ENCODE measurements at places on chromosomes 4 and X.

GRCh38 chrX:114798907-114799306 is 215.0 kb downstream of the HTR2C start:
- H3K4me1 ChIP-seq: no peaks in the 10 kb centered on the region
- no peak overlapping the region for H3K4me3 ChIP-seq
- H3K36me3 ChIP-seq: no peaks in the 10 kb centered on the region

DNA sequence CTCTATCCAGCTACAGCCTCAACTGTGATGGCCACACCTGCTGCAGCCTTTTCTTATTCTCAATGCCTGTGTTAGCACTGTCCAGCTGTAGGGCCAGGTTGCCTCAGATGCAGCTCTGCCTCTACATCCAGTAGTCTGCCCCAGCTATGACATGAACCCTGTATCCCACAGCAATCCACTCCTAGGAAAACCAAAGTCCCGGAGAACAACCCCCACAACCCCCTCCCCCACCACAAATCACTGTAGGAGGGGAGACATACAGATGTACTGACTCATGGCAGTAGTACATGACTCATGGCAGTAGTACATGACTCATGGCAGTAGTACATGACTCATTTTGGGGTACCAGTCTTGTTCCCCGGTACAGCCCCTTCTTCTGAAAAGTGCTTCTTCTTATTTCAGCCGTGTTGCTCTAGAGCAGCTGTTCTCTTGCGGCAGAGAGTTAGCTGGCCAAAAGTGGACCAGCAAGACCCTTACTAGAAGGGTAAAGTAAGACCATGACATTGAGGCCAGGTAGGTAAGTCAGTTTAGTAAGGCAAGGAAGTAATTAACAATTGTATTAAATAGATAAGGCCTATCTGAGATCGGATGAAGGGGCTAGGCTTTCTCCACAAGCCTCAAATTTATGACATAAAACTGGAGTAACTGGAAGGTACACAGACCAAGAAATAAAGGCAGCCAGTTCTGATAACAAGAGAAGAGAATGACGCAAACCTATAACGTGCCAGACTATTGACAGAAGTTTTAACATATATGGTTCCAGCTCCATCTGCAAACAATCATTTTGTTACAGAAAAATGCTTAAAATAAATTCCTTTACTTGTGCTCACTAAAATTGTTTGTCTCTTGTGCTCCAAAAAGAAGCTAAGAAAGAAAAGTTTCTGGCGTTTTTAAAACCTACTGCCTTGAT is 221.4 kb downstream of the TACR3 start:
- H3K27me3 ChIP-seq: no peaks in the 10 kb centered on the region
- H3K27ac ChIP-seq: no peak overlapping the region
- no peak for DNase-seq
- H3K4me3 ChIP-seq: no peak overlapping the region
- no peaks in the 10 kb centered on the region for H3K4me1 ChIP-seq

DNA sequence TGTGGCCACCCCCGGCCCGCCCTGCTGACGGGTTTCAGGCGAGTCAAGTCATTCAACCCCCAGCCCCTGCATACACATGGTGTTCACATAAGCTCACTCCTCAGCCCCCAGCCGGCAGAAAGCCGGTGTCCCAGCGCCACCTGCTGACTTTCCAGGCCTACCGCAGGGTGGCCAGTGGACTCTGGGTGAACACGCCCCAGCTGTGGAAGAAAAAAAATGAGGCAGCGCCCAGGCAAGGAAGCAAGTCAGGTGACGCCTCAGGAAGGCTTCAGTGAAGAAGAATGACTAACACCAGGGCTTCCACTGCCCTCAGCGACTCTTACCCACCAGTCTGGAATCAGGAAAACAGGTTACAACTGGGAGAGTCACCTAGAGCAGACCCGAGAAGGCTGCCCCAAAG is 15.8 kb downstream of the BCAP31 start:
- no peak overlapping the region for H3K27ac ChIP-seq
- DNase-seq: no peak
- no peaks in the 10 kb centered on the region for H3K27me3 ChIP-seq
- H3K4me3 ChIP-seq: no peak overlapping the region
- H3K36me3 ChIP-seq: peaks cover 4% of the 10 kb centered on the region

GRCh38 chrX:46777971-46778810 is 19.3 kb upstream of the SLC9A7 start:
- no peak overlapping the region for H3K27ac ChIP-seq
- DNase-seq: no peak
- no peak overlapping the region for H3K4me3 ChIP-seq
- H3K4me1 ChIP-seq: no peaks in the 10 kb centered on the region
- H3K36me3 ChIP-seq: no peaks in the 10 kb centered on the region
- H3K27me3 ChIP-seq: no peaks in the 10 kb centered on the region

GRCh38 chr4:174369985-174370384 is 86.3 kb downstream of the CEP44 start:
- no peaks in the 10 kb centered on the region for H3K36me3 ChIP-seq
- DNase-seq: no peak
- H3K27ac ChIP-seq: no peak overlapping the region
- no peaks in the 10 kb centered on the region for H3K4me1 ChIP-seq
- no peaks in the 10 kb centered on the region for H3K27me3 ChIP-seq
- H3K4me3 ChIP-seq: no peak overlapping the region

DNA sequence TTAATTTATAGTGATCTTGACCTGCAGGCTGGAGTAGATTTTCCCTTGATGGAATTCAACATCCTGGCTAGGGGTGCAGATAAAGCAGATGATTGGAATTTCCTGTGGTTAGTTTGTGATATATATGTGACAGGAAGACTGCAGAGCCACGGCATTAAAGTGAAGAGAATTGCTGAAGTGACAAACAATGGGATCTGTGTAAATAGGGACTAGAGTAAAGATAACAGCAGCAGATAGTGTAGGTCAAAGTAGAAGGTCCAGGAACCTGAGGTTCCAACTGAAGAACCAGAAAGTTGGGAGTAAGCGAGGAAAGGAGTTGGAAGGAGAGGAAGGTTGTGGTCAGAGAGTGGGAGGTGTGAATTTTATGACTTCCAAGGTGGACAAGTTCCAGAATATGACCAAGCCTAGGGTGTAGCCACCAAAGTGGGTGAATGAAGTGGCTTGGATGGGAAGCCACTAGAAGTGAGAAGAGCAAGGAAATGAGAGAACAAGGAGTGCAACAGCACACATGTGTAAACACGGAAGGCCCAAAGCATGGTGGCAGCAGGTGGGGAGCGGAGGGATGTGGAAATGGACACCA is 325.0 kb downstream of the RAB28 start:
- H3K4me1 ChIP-seq: no peaks in the 10 kb centered on the region

DNA sequence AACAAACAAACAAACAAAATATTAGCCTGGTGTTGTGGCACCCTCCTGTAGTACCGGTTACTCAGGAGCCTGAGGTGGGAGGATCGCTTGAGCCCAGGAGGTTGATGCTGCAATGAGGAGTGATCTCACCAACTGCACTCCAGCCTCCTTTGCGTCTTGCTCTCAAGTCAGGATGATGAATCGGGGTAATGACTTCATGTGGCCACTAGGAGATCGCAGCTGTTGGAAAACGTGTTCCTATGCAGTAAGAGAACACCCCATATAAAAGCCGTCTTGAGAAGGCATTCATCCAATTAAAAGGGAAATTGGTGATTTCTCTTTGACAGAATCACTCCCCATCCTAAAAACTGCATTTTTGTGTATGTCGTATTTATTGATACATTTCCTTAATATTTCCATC is 6.9 kb downstream of the CCNB3 start:
- no peak overlapping the region for H3K4me3 ChIP-seq
- H3K27ac ChIP-seq: no peak overlapping the region
- H3K27me3 ChIP-seq: no peaks in the 10 kb centered on the region
- H3K36me3 ChIP-seq: no peaks in the 10 kb centered on the region
- no peaks in the 10 kb centered on the region for H3K4me1 ChIP-seq
- DNase-seq: no peak

Measured in CD8-positive, alpha-beta memory T cell (primary cell).